ENCODE measurements at places on chromosomes 11 and 22.

DNA sequence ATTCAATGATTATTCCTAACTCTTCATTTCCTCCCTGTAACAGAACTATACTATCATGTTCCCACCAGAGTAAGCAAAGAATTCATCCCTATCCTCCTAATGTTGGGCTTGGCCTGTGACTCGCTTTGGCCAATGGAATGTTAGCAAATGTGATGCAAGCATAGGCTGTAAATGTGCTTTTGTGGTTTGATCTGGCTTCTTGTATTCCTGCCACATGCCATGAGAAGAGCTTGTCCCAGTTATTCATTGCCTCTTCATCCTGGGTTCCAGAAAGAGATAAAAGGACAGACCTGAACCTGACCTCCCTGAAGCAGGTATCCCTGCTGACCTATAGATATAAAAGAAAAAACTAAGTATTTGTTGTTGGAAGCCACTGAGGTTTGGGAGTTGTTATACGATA lies 51.0 kb downstream of the SYTL2 start:
- DNase-seq = no peak

DNA sequence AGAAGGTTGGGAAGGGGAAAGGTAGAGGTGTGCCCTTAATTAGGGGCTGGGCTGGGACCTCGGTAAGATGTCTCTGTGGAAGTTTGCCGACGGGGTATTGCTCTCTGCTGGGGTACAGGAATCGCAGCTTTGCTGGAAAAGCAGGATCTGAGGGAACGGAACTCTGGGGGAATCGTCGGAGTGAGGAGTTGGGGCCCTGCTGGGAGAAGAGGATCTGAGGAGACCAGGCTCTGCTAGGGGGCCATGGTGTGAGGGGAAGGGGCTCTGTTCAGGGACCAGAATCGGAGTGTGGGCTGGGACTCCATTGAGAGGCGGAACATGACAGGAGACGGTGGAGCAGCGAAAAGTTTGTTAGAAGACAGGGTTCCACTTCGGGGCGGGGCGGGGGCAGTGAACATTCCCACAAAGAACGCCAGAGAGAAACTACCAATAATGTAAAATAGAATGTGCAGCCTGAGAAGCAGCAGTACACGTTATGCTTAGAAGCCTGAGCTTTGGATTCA lies 456 bp downstream of the AAMDC start:
- no peak for DNase-seq

DNA sequence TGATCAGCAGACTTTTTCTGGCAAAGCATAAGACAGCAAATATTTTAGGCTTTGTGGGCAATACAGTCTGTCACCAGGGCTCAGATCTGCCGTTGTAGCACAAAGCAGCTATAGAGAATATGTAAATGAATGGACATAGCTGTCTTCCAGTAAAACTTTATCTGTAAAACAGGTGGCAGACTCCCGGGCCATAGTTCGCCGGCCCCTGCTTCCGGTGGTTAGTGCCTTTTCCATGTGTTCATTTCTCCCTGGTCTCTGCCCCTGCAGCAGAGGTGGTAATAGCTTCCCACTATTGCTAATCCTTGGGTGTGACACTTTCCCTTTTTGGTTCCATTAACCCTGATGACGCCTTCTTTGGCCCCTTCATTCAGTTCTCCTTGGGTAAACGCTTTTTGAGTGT lies 93.7 kb upstream of the LDLRAD3 start:
- no peak for DNase-seq

DNA sequence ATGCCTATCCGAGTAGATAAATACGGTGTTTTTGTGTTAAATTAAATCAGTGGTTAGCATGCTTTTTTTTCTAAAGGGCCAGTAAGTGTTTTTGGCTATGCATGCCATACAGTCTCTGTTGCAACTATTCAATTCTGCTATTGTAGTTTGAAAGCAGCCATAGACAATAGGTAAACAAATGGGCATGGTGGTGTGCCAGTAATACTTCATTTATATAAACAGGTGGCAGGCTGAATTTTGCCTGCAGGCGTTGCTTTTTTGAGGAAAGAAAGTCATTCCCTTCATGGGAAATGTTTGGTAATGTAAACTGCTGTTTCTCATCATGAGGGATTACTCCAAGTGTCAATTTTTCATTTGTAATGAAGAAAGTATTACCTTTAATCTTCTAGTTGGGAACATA lies 106.5 kb downstream of the TMEM135 start:
- no peak for DNase-seq

DNA sequence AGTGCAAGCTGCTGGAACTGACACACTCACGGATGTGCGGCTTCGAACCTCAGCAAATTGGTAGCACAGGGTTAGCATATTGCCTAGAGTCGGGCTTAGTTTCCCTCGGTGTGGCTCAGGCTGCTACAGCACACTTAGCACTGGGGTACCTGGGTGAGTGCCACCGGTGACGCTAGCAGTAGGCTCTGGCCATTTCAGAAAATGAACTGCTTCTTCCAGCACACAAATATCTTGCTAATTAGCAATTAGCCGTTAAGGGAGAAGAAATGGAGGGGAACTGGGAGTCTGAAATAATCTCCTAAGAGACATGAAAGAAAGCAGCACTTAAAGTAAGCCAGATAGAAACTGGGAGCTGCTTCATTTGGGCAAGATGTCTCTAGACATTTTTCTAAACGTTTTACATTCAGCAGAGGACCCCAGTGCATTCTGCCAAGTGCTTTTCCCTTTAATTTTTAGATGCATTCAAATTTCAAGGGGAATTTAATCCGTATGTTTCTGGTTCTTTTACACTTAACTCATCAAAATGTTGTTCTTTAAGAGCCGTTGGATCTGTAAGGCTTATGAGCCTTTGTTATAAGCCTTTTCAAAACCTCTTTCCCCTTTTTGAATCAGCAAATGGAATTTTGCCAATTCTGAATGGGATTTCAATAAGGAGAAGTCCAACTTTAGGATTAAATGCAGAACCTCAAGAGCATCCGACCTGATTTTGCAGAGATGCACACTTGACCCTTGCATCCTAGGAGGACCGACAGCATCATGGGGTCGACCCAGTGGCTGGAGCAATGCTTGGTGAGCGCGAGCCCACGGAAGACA lies 708.1 kb downstream of the NTM start:
- DNase-seq = no peak

DNA sequence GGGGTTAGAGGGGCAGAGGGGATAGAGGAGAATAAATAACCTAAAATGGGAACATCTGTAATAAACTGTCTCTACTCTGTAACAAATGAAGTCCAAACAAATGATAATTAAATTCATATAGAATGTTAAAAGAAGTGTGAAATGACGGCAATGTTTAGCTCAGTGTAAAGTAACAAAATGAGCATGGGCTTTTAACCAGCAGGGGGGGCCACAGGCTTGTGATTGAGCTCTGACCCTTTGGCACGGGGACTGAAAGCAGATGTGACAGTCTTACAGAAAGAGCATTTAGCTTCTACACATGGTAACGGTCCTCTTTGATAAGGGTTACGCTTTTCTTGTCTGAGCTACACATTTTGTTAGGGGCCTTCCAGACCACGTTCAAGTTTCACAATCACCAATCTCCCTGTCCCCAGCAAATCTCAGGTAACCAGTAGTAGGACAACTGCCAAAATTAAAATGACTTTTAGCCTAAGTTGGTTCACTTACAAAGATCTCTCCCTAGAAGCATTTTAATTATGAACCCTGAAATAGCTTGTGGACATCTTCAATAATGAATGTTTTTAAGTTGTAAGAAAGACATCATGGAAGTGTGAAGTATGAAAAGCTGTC lies 262.5 kb downstream of the DCDC1 start:
- DNase-seq = peak; percentile 8

DNA sequence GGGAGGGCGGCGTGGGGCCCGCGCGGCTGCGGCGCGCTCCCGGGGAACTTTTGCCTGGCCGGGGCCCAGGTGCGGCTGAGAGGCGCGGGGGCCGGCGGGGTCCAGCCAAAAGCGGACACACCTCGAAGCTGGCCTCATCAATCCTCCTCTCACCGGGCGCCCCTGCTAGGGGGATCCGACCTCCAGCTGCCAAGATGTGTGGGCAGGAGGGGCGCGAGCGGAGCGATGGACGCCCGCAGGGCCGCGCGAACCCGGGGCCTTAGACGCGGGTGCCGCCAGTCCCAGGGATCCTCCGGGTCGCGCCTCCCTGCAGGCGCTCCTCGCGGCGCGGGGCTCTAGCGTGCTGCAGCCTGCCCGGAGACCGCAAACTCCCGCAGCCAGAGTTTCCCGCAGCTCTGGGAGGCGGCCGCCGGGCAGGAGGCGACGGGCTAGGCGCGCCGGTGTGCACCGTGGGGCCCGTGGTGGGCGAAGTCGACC lies 785 bp downstream of the IGSF9B start:
- DNase-seq = no peak

DNA sequence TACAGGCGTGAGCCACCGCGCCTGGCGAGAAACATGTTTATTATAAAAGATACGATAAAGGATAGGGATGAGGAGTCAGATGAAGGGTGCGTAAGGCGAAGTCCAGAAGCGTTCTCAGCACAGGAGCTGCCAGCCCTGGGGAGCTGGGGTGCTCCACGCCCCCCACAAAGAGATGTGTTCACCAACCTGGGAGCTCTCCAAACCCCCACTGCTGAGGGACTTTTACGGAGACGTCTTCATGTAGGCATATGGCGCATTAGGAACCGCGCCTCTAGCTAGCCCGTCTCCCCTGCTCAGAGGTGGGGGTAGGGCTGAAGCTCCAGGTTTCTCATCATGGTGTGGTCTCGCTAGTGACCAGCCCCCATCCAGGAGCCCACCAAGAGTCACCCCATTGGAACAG lies 8.4 kb upstream of the ZBED4 start:
- no peak for DNase-seq

DNA sequence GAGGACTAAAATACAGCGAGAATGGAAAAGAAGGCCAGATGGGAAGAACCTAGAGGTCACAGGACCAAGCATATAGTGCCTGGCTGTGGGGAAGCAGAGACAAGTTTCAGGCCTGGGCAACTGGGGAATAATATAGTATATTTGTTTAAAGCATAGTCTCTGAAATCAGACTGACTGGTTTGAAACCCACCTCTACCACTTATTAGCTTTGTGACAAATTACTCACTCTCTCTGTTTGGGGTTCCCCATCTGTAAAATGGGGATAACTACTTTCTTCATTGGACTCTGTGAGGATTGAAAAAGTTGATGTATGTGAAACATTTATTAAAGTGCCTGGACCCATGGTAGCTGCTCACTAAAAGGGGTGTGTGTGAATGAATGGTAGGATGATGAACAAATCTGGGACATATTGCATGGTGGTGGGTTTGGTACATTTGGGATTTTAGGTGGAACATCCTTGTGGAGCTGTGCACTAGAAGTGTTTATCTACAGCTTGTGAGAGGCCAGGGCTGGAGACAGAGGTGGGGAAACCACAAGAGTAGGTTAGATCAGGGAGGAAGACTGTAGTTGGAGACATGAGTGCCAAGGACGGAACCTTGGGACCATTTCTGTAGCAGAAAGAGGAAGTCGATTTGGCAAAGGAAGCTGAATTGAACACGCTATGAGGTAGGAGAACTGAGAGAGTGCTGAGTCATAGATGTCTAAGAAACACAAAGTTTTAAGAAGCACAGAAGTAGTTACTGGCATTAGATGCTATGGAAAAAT lies 52.6 kb downstream of the SWAP70 start:
- no peak for DNase-seq

DNA sequence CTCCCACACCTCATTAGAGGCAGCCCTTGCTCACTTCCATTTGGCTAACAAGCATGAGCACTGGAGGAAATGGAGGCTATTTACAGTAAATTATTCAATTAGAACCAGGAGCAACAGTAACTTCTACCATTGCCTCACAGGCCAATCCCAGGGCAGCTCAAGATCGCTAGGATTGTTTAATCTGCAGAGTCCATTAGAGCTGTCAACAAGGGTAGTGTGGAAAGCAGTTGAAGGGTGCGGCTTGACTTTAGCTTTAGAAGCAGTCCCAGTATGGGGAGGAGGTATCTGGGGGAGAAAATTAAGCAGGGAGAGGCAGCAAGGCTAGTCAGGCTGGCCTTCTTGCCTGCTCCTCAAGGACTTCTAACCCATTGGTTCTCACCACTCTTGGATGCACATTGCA lies 38.3 kb upstream of the CYP2R1 start:
- no peak for DNase-seq

DNA sequence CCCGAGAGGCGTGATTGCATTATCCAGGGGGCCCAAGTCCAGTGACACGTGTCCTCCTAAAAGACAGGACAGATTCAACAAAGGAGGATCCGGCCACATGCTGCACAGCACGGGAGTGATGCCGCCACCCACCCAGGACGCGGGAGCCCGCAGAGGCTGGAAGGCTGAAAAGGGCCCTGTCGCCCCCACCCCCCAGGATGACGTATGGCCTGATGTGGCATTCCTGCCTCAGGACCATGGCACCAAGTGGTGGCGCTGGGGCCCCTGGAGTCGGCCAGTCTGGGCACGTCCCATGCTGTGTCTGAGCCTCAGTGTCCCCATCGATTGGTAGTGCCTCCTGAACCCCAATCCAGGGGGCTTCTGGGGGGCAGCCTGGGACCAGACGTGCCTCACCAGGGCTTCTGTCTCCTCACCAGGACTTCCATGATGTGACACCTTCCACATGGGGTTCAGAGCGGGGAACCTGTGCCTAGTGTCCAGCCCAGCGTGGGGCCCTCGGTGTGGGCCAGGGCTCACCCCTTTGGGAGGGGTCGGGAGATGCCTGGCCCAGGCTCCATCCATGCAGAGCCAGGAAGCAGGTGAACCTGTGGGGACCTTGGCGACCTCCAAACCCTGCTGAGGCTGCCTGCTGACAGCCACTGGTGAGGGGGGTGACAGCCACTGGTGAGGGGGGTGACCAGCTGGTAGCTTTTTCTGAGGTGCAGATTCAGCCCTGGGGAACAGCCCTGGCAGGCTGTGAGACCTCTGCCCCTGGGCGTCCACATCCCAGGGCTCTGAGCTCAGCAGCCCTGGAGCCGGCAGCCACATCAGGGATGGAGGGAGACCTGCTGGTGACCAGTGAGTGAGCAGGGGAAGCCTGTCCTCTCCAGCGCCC lies 75.3 kb downstream of the KCNQ1 start:
- no peak for DNase-seq

DNA sequence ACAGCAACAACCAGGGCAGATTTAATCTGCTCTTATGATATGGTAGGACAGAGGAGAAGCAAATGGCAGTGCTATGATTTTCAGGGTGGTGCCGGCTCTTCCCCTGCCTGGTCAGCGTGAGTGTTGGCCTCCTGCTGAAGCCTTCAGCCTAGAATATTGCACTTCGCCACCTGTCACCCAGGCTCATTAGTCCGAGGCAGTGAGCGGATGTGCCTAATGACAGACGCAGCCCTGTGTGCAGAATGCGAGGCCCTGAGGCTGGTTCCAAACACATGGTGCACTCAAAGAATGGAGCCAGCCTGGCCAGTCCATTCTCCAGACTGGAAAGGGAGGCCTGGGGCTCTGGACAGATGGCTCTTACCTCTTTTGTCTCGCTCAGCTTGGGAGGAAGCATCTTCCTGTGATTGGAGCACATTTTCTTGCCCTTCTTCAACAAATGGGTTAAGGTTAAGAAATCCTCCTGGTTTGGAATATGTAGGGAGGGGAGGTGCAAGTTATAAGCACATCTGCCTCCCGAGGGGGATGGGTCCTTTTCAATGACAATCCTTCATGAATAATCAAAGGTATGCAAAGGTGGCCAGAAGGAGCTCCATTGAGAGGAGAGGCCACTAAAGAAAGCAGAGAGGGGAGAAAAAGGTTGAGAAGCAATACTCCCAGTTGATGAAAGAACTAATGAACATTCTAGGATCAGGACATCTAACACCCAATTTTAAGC lies 39.7 kb upstream of the GALNT18 start:
- no peak for DNase-seq

- no peak for DNase-seq
Observed at GRCh38 chr11:1705126-1706052, 8.4 kb downstream of the KRTAP5-6 start.
